ENCODE measurements at places on chromosomes 11 and 22. TPM values are rescaled to one million over a fixed set of nuclear protein-coding genes. Genes with fewer than 3 reads are reported as not detected.

The CCDC179 gene
- total RNA-seq, result not detected

The SCGB2A2 gene
- not detected for total RNA-seq

The CHST1 gene
- not detected for total RNA-seq

GRCh38 chr22:35540595-35541253, at the start of gene RASD2:
Gene RASD2 (plus strand): TSS chr22:35540831. CDS start chr22:35546810, 5,979 bp downstream.
- H3K27me3 ChIP-seq, result peaks cover 25% of the 10 kb centered on the region
- peak within 1 kb of the TSS; percentile 67 for H3K4me3 ChIP-seq
- no peaks in the 10 kb centered on the region for H3K36me3 ChIP-seq
- H3K4me1 ChIP-seq, result no peaks in the 10 kb centered on the region

DNA sequence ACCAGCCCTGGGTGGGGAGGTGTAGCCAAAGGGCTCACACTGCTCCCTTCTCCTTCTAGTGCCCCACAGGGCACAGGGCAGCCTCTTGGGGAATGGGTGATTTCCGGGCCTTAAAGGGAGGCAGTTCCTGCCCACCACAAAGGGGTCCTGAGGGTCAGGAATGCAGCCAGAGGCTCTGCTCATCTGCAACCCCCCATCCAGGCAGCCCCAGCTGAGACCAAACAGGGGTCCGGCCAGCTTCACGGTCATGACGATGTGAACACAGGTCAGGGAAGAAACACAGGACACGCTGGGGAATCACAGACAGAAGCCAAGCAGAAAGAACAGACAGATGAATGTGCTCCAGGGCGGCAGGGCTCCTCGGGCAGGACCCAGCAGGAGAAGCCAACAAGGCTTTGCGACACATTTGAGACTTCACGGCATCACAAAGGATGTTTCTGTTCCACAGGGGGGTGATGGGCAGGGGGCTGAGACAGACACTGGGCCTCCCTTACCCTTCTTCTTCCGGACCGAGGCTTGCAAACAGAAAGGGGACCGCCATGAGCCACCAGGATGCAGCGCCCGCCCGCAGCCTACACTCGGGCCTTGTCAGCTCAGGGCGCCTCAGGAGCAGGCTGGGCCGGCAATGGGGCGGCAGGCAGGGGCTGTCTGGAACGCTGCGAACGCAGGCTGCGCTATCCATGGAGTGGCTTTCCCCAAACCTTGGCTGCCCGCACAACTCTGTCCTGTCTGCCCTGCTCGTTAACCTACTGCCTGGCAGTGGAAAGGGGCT, 101.9 kb downstream of the CTTN start:
- H3K27me3 ChIP-seq, result peaks cover 42% of the 10 kb centered on the region
- no peak overlapping the region for H3K27ac ChIP-seq
- no peak for DNase-seq
- H3K4me3 ChIP-seq, result no peak overlapping the region
- H3K36me3 ChIP-seq, result no peaks in the 10 kb centered on the region
- H3K4me1 ChIP-seq, result no peaks in the 10 kb centered on the region

DNA sequence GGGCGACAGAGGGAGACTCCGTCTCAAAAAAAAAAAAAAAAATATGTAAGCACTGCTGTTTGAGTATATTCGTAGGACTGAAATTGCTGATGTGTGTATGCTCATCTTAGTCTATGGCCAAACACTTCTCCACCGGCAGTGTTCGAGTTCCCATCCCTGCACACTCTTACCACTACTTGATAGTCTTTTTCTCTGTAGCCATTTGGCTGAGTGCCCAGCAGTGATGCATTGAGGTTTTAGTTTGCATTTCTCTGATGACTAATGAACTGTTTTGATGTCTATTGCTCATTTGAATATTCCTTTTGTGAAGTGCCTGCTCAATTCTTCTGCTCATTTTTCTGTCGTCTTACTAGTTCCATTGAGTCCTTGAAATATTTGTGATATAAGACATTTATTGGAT, 1.9 kb downstream of the TIRAP start:
- H3K4me1 ChIP-seq, result peaks cover 31% of the 10 kb centered on the region
- peak; percentile 96 for DNase-seq
- no peaks in the 10 kb centered on the region for H3K27me3 ChIP-seq
- H3K36me3 ChIP-seq, result no peaks in the 10 kb centered on the region

GRCh38 chr22:17874231-17874905, 100.1 kb upstream of the BID start:
- H3K27me3 ChIP-seq, result peaks cover 1% of the 10 kb centered on the region
- no peak overlapping the region for H3K27ac ChIP-seq
- peaks cover 16% of the 10 kb centered on the region for H3K36me3 ChIP-seq
- H3K4me3 ChIP-seq, result no peak overlapping the region
- no peak for DNase-seq

DNA sequence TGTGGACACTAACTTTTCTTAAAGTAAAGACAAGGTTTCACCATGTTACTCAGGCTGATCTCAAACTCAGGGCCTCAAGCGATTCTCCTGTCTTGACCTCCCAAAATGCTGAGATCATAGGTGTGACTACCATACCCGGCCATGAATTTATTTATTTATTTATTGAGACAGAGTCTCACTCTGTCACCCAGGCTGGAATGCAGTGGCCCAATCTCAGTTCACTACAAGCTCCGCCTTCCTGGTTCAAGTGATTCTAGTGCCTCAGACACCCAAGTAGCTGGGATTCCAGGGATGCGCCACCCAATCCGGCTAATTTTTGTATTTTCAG, 29.7 kb upstream of the PCF11 start:
- no peaks in the 10 kb centered on the region for H3K36me3 ChIP-seq
- H3K4me3 ChIP-seq, result no peak overlapping the region
- H3K27me3 ChIP-seq, result peaks cover 6% of the 10 kb centered on the region
- H3K4me1 ChIP-seq, result no peaks in the 10 kb centered on the region

GRCh38 chr22:45896153-45896951, 80.6 kb downstream of the WNT7B start:
- H3K36me3 ChIP-seq, result no peaks in the 10 kb centered on the region
- no peak overlapping the region for H3K4me3 ChIP-seq
- no peaks in the 10 kb centered on the region for H3K4me1 ChIP-seq

Data from HFFc6 (cell line).